ENCODE measurements at places on chromosomes 12 and 14. TPM values are rescaled to one million over a fixed set of nuclear protein-coding genes. Genes with fewer than 3 reads are reported as not detected.

PTPRO gene
- total RNA-seq = 2.5 TPM

DNA sequence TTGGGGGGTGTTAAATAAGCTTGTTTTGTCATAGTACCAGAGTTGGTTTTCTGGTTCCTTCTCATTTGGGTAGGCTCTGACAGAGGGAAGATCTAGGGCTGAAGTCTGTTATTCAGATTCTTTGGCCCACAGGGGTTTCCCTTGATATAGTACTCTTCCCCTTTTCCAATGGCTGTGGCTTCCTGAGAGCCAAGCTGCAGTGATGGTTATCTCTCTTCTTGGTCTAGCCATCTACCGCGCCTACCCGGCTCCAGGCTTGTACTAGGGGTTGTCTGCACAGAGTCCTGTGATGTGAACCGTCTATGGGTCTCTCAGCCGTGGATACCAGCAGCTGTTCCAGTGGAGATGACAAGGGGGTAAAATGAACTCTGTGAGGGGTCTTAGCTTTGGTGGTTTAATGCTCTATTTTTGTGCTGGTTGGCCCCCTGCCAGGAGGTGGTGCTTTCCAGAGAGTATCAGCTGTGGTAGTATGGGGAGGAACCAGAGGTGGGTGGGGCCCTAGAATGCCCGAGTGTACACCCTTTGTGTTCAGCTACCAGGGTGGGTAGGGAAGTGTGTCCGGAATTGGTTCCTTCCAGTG, 209.7 kb downstream of the GPHN start:
- DNase-seq = no peak

EXOC3L4 gene
- total RNA-seq = 0.87 TPM

- DNase-seq = peak; percentile 77
These were observed 32.9 kb upstream of the ADGRD1 start for GRCh38 chr12:130920723-130921381.

GRCh38 chr12:90922145-90922627, 32.8 kb downstream of the CCER1 start:
- no peak for DNase-seq

RGS6 gene
- total RNA-seq = 52.3 TPM

SLC25A29 gene
- total RNA-seq = 92.2 TPM

APPL2 gene
- 48.6 TPM for total RNA-seq

DNA sequence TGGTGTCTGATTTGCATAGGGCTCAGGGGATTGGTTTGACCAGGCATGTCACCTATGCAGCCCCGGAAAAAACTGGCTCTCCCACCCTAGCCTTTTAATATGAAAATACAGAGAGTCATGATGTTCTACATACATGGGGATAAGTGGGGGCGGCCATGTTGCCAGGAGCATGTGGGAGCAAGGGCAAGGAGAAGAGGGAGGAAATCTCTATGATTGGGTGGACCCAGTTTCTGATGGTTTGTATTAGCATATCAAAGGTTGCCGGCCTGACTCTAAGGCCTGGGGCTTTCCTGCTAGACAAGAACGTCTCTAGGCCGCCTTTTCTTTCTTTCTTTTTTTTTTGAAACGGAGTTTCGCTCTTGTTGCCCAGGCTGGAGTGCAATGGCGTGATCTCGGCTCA, 123.4 kb upstream of the CPSF6 start:
- no peak for DNase-seq

GRCh38 chr12:63319386-63319785, 168.4 kb upstream of the AVPR1A start:
- no peak for DNase-seq

GRCh38 chr14:106459971-106460730, 933.8 kb downstream of the TMEM121 start:
- no peak for DNase-seq

DNA sequence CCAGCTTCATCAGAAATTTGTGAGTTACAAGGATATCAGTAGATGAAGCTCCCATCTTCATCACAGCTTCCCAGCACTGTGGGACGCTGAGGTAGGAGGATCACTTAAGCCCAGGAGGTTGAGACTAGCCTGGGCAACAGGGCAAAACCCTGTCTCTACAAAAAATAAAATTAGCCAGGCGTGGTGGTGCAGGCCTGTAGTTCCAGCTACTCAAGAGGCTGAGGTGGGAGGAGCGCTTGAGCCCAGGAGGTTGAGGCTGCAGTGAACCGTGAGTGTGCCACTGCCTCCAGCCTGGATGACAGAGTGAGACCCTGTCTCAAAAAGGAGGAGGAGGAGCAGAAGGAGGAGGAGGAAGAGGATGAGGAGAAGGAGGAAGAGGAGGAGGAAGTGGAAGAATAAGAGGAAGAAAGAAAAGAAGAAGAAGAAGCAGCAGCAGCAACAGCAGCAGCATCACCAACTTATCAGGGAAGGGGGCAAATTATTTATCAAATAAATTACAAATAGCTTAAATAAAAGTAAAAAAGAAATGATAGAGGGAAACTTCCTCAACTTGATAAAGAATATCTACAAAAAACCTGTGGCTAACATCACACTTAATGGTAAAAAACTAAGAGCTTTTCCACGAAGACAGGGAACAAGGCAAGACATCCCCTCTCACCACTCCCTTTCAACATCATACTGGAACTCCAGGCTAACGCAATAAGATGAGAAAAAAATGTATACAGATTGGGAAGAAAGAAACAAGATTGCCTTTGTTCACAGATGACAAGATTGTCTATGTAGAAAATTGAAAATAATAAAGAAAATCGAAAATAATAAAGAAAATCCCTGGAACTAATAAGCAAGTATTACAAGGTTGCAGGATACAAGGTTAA, 69.6 kb downstream of the NINJ2 start:
- no peak for DNase-seq

- DNase-seq = no peak
These were observed 64.4 kb downstream of the TMX1 start for GRCh38 chr14:51304438-51304837.

TNFAIP2 gene
- 49.4 TPM for total RNA-seq

DNA sequence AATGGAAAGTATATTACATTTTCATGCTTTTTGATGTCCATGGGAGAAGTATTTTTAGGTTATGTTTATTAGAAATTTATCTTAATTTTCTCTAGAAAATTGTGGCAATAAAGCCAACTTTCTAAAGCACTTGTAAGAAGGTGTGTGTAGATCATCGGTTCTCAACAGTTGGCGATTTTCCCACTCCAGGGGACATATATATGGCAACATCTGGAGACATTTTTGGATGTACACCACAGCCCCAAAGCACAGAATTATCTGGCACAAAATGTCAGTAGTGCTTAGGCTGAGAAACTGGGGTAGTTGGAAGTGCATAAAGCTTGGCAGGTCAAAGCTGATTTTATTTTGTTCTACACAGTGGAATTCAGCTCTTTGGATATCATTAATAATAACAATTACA, 86.9 kb downstream of the FLRT2 start:
- no peak for DNase-seq

PSME2 gene
- 40.8 TPM for total RNA-seq

KRT81 gene
- total RNA-seq = not detected

Measured in tibial nerve (tissue), 4 donors.